ENCODE measurements at places on chromosomes 5 and 9.

GRCh38 chr5:127235136-127235535 is 55.5 kb upstream of the MEGF10 start:
- no peak overlapping the region for H3K27ac ChIP-seq
- H3K36me3 ChIP-seq, result no peaks in the 10 kb centered on the region
- no peak overlapping the region for H3K4me3 ChIP-seq
- H3K27me3 ChIP-seq, result no peaks in the 10 kb centered on the region
- peaks cover 8% of the 10 kb centered on the region for H3K4me1 ChIP-seq

DNA sequence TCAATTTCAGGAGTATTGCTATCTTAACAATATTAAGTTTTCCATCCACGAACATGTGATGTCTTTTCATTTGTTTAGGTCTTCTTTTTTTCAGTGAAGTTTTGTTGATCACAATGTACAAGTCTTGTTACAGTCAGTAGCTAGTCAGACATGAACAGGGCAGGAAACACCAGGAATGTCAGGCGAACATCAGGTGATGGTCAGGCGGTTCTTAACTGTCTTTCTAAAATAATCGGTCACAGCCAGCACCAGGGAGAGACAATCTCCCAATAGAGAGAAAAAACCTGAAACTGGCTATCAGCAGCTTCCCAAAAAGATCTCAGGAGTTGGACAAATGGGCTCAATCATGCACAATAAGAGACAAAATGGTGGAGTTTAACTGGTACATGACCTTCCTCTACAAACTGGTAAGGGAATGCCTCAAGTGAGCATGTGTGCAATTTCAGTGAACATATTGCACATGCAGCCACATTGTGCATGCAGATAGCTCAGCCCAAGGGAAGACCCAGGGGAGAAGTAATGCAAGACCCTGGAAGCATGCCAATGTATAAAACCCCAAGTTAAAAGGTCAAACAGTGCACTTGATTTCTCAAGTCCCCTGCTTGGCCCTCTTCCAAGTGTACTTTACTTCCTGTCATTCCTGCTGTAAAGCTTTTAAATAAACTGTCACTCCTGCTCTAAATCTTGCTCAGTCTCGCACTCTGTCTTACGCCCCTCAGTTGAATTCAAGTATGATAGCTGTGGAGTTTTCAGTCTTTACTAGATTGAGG is 176.1 kb upstream of the RASEF start:
- no peaks in the 10 kb centered on the region for H3K4me1 ChIP-seq
- no peak for DNase-seq
- no peaks in the 10 kb centered on the region for H3K27me3 ChIP-seq
- no peaks in the 10 kb centered on the region for H3K36me3 ChIP-seq

DNA sequence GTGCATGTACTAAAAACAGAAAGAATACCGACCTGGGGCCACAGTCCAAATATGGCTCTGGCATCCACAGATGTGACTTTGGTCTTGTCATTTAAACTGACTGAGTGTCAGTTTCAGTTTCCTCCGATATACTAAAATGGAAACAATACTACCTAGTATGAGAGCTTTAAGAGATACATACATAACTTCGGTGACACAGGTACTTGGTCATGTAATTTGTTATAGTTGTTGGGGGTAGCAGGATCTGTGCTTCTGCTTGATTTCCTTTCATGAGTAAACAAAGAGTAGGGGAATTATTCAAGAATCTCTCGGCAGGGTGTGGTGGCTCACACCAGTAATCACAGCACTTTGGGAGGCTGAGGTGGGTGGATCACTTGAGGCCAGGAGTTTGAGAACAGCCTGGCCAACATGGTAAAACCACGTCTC is 32.1 kb downstream of the MTMR12 start:
- DNase-seq, result peak; percentile 35
- H3K27ac ChIP-seq, result peak overlapping the region; percentile 87
- peaks cover 66% of the 10 kb centered on the region for H3K4me1 ChIP-seq
- H3K36me3 ChIP-seq, result peaks cover 46% of the 10 kb centered on the region

DNA sequence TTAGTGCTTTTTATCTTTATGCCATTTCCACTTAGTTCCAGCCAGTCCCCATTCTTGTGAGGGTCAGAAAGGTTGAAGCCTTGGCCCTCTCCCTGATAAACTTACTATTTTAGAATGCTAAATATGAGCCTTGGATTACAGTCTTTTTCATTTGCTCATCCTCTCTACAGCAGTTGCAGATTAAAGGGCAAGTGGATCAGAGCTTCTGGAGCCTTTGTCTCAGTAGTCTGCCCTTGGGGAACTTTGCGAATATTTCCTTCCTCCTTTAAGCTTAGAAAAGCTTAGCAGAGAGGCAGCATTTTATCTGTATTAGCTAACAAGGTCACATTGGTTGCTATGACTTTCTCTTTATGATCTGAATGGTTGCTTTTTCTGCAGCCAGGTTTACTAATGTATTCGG is 11.5 kb downstream of the FSD1L start:
- DNase-seq, result no peak
- no peaks in the 10 kb centered on the region for H3K4me1 ChIP-seq
- H3K4me3 ChIP-seq, result no peak overlapping the region
- no peak overlapping the region for H3K27ac ChIP-seq
- H3K36me3 ChIP-seq, result peaks cover 24% of the 10 kb centered on the region

DNA sequence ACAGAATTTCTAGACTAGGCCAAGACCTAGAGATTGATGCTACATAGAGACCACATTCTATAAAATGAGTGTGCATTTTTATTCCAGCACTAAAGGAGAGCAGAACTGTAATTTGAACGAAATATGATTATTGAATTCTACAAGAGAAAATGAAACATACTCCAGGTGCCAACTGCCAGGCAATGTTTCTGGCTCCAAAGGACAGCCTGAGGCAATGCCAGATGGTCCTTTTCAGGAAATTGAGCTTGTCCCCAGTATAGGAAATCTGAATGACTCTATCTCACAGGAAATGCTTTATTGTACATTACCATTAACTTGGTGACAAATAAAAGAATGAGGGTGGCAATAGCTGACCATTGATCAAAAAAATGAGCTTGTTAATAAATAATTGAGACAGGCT is 28.8 kb upstream of the RASGRF2 start:
- no peak for DNase-seq
- no peaks in the 10 kb centered on the region for H3K36me3 ChIP-seq
- no peak overlapping the region for H3K27ac ChIP-seq
- H3K4me3 ChIP-seq, result no peak overlapping the region
- peaks cover 8% of the 10 kb centered on the region for H3K4me1 ChIP-seq
- H3K27me3 ChIP-seq, result no peaks in the 10 kb centered on the region

DNA sequence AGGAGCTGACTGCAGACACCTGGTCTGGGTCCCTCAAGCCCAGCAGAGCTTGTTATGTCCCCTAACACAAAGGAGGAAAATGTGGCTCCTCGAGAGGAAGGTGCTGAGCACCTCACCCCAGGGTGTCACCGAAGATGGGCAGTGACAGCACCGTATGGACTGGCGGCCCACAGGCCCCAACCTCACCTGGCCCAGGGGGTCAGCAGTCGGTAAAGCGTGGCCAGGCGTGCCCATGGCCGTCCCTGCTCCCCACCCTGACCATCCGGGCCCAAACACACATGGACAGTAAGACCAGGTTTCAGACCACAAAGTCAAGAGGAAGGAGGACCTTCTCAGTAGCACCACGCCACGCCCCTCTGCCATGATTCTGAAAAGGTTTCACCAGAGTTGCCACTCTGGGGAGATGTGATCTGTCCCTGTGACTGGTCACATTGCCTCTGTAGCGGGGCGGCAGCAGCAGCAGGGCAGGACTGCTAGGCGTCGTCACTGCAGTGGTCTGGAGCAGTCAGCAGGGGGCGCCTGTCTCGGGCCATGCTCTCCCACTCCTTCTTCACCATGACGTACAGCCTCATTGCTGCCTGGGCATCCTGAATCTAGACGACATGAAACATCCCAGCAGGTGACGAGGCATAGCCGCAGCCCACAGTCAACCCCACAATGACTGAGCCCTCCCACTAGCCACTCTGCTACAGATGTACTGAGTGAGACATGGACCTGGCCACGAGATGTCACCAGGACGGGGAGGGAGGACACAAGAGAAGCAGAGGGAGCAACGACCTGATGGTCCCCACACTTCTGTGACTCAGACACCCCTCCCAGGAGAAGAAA is 11.1 kb downstream of the REXO4 start:
- peak overlapping the region; percentile 66 for H3K27ac ChIP-seq
- H3K27me3 ChIP-seq, result no peaks in the 10 kb centered on the region
- peak; percentile 82 for DNase-seq

DNA sequence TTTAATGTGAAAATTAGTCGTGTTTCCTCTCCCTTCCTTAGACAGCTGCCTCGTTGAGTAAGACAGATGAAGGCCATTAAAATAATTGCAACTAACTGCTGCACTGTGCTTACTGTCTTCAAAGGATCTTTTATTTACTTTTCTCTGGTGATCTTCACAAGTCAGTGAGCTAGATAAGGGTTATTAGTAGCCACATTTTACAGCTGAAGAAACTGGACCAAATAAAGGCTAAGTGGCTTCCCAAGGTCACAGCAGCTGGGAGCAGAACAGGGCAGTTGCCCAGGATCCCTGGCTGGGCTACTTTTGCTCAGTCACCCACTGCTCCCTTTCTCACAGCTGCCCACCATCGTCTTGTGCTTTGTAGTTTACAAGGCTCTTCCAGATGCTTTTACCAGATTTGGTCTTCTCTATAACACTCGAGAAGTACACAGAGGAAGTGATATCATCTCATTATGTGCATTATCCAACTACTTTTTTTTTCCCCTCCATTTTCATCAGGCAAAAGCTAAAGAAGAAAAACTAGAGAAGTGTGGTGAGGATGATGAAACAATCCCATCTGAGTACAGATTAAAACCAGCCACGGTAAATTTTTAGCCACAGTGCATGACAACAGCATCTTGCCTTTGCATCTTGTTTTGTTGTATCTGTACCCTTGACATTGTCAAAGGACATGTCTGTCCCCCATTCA is 61.8 kb downstream of the ERAP1 start:
- peaks cover 77% of the 10 kb centered on the region for H3K36me3 ChIP-seq
- H3K4me1 ChIP-seq, result peaks cover 4% of the 10 kb centered on the region
- H3K27ac ChIP-seq, result no peak overlapping the region
- no peak overlapping the region for H3K4me3 ChIP-seq
- H3K27me3 ChIP-seq, result no peaks in the 10 kb centered on the region

- H3K4me3 ChIP-seq, result no peak overlapping the region
- peaks cover 28% of the 10 kb centered on the region for H3K27me3 ChIP-seq
- no peak for DNase-seq
- no peaks in the 10 kb centered on the region for H3K36me3 ChIP-seq
- H3K27ac ChIP-seq, result no peak overlapping the region
These were observed 163.8 kb downstream of the SEC61B start for GRCh38 chr9:99385814-99386279.

GRCh38 chr5:100520348-100520747 is 14.8 kb upstream of the FAM174A start:
- H3K27me3 ChIP-seq, result peaks cover 15% of the 10 kb centered on the region
- no peak overlapping the region for H3K27ac ChIP-seq
- no peak for DNase-seq
- no peak overlapping the region for H3K4me3 ChIP-seq

DNA sequence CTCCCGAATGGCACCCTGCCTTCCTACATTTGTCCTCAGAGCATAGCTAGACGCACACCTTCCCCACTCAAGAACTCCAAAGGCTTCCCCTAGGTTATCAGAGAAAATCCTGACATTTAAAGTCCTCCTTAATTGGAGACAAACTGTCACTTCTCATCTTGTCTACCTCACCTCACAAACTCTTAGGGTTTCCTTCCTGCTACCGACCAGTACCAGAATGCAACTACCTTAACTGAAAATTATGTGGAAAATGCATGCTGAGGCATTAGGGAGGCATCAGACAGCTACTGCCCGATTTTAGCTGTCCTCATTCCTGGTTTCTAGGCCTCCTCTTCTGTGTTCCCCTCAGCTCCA is 17.9 kb upstream of the TNIP1 start:
- H3K36me3 ChIP-seq, result peaks cover 70% of the 10 kb centered on the region
- peaks cover 73% of the 10 kb centered on the region for H3K4me1 ChIP-seq
- H3K27ac ChIP-seq, result peak overlapping the region; percentile 18
- DNase-seq, result no peak

DNA sequence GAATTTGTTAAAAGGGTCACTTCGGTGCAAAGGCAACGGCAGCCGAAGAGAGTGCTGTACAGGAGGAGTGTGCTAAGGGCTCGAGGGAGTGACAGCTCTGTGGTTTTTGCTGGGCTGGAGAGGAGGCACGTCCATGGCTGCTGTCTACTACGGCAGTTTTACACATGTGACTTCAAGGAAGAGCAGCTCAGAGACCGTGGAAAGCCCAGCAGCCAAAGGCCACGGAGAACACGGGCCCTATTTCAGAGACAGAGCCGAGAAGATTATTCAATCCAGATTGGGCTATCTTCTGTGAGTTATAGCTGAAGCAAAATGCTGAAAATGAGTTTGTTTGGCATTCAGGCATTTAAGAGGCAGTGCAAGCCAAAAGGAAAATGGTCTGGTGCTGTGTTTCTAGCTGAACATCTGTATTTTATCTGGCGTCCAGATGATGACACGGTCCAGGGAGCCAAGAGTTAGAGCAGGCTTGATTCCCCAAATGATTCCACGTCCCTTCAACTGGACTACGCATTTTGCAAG is 96.4 kb downstream of the RFK start:
- no peak for DNase-seq
- H3K27ac ChIP-seq, result no peak overlapping the region
- no peak overlapping the region for H3K4me3 ChIP-seq
- no peaks in the 10 kb centered on the region for H3K4me1 ChIP-seq
- H3K36me3 ChIP-seq, result no peaks in the 10 kb centered on the region

- H3K4me1 ChIP-seq, result peaks cover 31% of the 10 kb centered on the region
- H3K4me3 ChIP-seq, result no peak overlapping the region
- no peaks in the 10 kb centered on the region for H3K27me3 ChIP-seq
- H3K36me3 ChIP-seq, result peaks cover 92% of the 10 kb centered on the region
- H3K27ac ChIP-seq, result no peak overlapping the region
These were observed 133.1 kb downstream of the DOCK8 start for GRCh38 chr9:347667-348292.

DNA sequence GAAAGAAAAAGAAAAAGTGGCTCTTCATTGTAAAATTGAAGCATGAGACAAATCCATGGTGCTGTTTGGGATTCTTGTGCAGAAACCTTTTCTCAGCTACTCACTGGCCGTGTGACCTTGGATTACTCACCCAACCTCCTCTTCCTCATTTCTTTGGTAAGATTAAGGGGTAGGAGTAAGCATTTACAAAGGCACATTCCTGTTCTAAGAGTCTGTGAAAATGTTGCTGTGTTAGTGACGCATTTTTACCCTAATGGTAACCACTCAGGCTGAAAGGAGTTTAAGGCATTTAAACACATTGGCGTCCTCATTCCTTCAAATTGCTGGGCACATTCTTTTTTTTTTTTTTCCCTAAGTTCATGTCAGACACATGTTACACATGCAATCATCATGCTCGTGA is 4.3 kb downstream of the RAI14 start:
- H3K4me3 ChIP-seq, result no peak overlapping the region
- H3K27ac ChIP-seq, result no peak overlapping the region
- DNase-seq, result no peak
- H3K27me3 ChIP-seq, result peaks cover 18% of the 10 kb centered on the region
- peaks cover 12% of the 10 kb centered on the region for H3K4me1 ChIP-seq

DNA sequence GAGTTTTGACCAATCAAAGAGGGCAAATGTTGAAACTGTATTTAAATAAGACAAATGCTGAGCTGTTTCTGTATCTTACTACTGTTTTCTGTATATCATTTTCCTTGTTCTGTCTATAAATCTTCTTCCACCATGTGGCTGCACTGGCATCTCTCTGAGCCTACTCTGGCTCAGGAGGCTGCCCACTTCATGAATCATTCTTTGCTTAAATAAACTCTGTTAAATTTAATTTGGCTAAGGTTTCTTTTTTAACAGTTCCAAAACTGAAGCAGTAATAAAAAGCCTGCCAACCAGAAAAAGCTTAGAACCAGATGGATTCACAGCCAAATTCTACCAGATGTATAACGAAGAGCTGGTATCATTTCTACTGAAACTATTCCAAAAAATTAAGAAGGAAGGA is 40.2 kb upstream of the TAS2R1 start:
- DNase-seq, result no peak
- H3K4me3 ChIP-seq, result no peak overlapping the region
- no peaks in the 10 kb centered on the region for H3K27me3 ChIP-seq
- no peaks in the 10 kb centered on the region for H3K36me3 ChIP-seq

All from activated CD4-positive, alpha-beta memory T cell treated with anti-CD3 and anti-CD28 coated beads, Interleukin-2, amount 10 ng/mL, durations not matched to agents 7 days and 5 days (primary cell).